RKO (cell line): ENCODE measurements at places on chromosomes 12 and 14.

DNA sequence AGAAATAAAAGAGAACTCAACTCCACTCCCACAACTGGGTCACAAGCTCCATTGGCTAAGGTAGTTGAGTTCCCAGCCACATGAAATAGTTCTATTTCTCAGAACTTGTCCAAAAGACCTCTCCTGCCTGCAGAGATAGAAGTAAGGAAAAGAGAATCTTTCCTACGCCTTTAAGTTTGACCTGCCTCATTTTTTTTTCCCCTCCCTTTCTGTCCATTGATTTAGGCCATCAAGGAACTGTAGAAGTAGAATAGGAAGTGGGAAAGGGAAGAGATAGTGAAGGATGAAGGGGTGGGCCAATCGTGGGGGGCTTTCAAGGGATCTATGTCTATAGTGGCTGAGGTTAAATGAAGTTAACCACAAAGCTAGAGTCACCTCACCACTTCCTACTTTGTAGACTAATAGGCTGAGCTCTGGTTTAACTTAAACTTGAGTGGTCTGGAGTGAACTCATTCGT is 13.9 kb upstream of the NUDT4 start:
- DNase-seq, result no peak

GRCh38 chr12:21848192-21848591 is 73.7 kb upstream of the KCNJ8 start:
- no peak for DNase-seq

- DNase-seq, result no peak
Measured at GRCh38 chr12:67816269-67816668, 167.7 kb downstream of the DYRK2 start.

GRCh38 chr12:97805146-97805545 is 342.5 kb downstream of the RMST start:
- no peak for DNase-seq

GRCh38 chr14:58772794-58773620 is 135.2 kb downstream of the DACT1 start:
- no peak for DNase-seq

- DNase-seq, result no peak
Measured at GRCh38 chr12:26940516-26941214, 2.4 kb downstream of the FGFR1OP2 start.

DNA sequence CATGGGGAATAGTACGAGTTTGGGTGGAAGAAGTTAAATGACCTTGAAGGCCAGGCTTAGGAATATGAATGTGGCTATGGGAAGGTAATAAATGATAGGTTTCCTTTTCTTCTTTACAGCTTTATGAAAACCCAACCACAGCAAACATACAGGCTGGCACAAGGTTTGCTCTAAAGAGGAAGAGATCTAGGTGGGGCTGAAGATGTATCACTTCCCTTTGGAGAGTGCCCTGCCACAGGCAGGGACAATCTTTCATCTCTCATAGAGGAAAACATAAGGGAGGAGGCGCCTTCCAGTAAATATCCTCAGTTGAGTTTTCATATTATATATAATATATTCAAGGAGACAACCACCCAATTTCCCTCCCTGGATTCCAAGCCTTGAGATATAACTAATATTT is 72.9 kb upstream of the FRMD6 start:
- no peak for DNase-seq

DNA sequence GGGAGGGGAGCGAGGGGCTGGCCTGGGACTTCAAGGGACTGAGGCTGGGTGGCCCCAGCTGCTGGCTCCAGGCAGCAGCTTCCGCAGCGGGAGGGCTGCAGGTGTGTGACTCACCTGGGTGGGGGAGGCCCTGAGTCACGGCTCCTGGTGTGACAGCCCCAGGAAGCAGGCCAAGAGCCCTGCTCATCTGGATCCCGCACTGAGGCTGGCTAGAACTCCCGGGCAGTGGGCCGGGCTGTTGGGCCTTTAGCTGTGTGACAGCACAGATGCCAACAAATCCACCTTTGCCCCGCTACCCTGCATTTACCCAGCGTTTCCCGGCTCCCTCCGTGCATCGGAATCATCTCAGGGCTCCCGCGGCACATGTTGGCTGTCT is 180.0 kb upstream of the PRMT8 start:
- DNase-seq, result peak; percentile 10

GRCh38 chr14:38080696-38081095 is 127.0 kb upstream of the SSTR1 start:
- DNase-seq, result no peak

DNA sequence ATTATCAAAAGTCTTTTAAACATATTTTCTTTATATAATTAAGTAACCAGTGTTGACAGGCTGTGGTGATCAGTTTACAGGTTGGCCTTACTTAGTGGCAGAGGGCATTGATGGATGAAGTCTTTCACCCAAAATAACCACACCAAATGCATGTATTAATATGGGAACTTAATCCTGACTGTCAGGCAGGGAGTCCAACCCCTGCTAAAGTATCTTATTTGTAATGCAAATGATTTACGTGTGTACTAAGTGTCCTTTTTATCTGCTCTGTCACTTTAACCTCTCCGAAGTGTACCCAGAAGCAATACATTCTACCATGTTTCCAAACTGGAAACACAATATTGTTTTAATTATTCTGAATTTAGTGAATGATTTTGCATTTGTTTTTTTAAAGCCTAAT is 1.4 kb downstream of the MYBPC1 start:
- no peak for DNase-seq

GRCh38 chr12:69309461-69309860 is 38.7 kb upstream of the LYZ start:
- DNase-seq, result no peak

DNA sequence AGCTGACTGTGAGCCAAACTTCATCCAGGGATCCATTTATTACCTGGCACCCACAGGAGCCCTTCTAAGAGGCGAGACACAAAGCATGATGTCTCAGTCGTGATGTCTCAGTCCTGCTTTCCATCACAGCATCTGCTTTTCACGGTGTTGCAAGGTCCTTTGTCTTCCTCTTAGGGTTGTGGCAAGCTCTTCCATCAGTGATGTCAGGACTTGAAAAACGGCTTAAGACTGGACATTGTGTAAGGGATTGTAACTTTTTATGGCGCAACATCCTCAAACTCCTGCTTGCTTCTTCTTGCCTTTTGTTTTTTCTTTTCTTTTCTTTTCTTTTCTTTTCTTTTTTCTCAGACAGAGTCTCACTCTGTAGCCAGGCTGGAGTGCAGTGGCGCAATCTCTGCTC is 586.5 kb upstream of the TMEM132C start:
- DNase-seq, result no peak

GRCh38 chr12:111318450-111318849 is 50.4 kb downstream of the PHETA1 start:
- DNase-seq, result no peak

GRCh38 chr12:59142183-59142790 is 222.0 kb upstream of the LRIG3 start:
- DNase-seq, result no peak

DNA sequence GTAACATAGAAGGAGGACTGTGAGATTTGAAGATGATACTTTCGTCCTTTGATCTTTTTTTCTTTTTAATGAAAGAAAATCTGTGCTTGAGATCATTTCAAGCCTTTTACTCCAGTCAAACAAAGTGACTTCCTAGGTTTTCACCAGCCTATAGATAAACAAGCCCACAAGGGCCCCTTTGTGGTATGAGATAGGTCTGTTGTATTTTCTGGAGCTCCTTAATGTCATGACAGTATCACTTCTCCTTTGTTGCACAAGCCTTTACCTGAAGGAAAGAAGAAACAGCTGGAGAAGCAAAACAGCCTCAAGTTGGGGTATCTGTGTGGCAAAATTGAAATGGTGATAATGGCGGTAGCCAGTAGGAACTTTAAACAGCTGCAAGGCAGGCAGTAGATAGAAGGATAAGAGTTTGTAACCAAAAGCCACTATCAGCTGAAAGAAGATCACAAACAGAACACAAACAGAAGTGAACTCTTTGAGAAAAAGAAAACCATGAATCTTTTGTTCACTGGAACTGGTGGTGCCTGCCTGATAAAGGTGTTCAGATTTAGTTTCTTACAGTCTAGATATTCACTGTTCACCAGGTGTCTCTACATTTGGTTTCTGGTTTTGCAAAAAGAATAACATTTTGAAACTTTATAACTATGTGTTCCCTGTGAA is 96.8 kb downstream of the LGR5 start:
- no peak for DNase-seq

- no peak for DNase-seq
Measured at GRCh38 chr14:31770271-31770670, 209.1 kb downstream of the NUBPL start.

DNA sequence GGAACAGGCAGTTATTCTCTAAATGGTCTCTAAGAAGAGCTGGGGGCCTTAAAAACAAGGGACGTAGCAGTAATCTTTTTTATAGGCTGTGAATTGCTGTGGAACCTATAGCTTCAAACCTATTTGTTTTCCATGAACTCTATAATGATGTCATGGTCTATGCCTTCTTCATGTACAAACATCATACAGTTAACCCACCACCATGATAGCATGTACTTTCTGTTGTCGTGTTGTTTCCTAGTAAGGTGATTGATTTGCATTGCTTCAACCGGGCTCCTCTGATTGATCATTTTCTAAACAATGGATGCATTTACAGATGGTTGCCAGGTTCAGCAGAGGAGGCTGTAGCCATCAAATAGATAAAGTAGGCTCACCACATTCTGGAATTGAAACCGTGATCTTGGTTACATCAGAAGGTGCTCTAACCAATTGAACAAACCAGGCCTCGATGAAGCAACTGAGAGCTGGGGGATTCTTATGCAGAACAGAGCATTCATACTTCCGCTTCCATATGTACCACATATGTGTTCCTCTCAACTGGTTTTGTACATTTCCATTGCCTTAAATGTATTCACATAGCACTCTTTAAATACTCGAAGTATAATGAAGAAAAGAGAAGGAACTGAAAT is 25.6 kb upstream of the PCNX1 start:
- DNase-seq, result no peak

DNA sequence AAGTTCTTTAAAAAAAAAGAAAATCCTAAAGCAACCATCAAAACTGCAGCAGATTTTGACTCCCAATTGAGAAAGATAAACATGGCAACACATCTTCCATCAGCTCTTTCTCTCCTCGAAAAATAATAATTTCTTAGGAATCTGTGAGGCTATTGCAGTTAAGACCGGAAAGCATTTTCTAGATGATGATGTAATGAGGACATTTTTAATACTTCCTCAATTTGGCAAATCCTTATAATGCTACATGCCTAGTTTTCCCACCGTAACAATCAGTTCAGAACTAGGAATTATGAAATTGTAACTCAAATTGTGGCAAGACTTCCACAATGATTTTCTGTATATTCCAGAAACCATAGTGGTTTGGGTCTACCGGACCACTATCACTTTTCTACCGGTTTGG is 180.9 kb upstream of the PDE3A start:
- no peak for DNase-seq

GRCh38 chr12:130752692-130753230 is 36.7 kb upstream of the RIMBP2 start:
- no peak for DNase-seq

GRCh38 chr12:115923851-115924250 is 353.6 kb downstream of the MED13L start:
- no peak for DNase-seq

- no peak for DNase-seq
Measured at GRCh38 chr12:93173178-93173957, 204.4 kb upstream of the NUDT4 start.

GRCh38 chr12:104790296-104791125 is 167.6 kb downstream of the SLC41A2 start:
- no peak for DNase-seq

DNA sequence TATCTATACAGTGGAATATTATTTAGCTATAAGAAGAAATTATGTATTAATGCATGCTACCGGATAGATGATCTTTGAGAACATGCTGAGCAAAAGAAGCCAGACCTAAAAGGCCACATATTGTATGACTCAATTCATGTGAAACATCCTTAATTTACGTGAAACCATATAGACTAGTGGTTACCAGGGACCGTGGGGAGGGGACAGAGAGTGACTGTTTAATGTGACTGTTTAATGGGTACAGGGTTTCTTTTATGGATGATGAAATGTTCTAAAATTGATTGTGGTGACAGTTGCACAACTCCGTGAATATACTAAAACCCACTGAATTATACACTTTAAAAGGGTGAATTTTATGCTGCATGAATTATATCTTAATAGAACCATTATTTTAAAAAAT is 8.5 kb upstream of the BCL7A start:
- no peak for DNase-seq

DNA sequence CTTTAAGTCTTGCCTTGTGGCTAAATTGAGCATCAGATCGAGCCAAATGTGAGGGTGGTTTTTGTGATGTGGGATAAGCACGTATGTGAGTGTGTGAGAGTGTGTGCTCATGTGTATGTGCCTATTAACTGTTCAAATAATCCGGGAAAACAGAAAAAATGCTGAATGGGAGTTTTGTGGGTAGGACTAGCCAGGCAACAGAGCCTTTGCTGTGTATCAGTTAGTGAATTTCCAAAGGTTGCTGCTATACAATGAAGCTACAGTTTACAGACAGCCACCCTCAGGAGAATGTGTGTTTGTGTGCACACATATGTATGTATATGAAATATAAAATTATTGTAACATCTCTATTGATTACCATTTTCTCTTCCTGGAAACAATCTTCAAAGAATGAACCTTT is 154.0 kb downstream of the SOX5 start:
- DNase-seq, result no peak

- no peak for DNase-seq
Measured at GRCh38 chr14:22479776-22480464, 109.1 kb downstream of the DAD1 start.

DNA sequence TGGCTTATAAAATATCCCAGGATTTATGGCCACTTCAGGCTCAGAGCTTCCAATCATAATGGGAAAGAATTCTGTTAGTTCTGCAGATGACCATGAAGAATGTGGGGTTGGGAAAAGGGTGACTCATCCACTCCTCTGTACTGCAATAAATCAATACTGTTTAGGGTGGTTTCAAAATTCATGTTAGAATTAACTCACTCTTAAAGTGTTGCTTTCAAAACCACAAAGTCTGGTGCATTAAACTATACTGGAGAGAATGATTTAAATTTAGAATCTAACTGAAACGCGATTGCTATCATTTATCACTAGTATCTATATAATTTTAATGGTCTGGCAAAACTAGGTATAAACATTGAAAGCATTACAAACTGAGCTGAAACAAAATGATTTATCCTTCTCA is 798 bp downstream of the CCDC198 start:
- DNase-seq, result peak; percentile 20

GRCh38 chr12:2057041-2057794 is 4.4 kb downstream of the CACNA1C start:
- peak; percentile 22 for DNase-seq

DNA sequence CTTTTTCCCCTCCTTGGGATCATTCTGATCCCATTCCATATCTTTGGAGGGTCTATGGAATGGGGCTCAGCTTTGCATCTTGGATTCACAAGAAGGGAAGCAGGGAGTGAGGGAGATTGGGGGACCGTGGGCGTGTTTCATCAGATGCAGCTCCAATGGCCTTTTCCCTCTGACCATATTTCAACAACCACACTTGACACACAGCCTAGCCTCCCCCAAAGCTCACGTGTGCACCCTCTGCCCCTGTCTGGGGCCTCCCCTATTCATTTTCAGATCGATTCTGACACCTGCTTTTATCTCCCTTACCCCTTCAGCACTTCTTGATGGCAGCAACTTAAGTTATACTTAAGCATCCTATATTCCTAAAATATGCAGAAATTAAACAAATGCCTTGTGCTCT is 126.6 kb downstream of the CHST11 start:
- no peak for DNase-seq
